ENCODE measurements at places on chromosomes 16 and 17.

DNA sequence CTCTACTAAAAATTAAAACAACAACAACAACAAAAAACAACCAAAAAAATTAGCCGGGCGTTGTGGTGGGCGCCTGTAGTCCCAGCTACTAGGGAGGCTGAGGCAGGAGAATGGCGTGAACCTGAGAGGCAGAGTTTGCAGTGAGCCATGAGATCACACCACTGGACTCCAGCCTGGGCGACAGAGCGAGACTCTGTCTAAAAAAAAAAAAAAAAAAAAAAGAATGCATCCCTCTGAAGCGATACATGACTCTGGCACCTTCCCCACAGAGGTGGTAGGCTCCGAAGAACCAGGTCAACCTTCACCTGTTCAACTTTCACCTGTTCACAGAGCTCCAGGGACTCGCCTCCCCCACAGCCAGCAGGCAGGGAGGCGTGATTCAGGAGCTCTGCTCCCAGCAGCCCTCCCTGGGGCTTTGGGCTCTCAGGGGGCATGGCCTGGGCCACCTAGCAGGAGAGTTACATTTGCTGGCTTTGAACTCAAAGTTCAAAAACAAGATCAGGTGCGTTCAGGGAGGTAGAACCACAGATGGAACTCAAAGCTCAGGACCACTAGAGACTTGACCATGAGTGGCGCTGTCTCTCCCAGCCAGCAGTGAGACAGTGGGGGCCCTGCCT lies 5.6 kb downstream of the VAC14 start:
- DNase-seq, result no peak

- no peak for DNase-seq
These were observed 1748.9 kb downstream of the TP53TG3F start for GRCh38 chr16:35208001-35208935.

DNA sequence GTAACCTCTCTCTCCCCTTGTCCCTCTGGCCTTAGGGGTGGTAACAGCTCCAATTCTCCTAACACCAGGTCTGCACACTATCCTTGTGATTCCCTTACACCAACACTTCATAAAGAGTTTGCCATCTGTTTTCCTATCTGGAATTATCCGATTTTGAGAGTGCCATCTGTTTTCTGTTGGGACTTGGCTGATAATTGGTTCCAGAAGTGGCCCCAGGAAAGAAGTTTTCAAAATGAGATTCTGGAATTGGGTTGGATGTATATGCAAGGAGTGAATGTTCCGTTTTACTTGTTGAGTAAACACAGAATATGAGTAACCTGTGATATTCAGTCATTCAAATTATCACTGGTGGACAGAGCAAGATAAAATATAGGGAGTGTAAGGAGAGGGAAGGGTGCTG lies 134.1 kb upstream of the HS3ST3A1 start:
- DNase-seq, result no peak

DNA sequence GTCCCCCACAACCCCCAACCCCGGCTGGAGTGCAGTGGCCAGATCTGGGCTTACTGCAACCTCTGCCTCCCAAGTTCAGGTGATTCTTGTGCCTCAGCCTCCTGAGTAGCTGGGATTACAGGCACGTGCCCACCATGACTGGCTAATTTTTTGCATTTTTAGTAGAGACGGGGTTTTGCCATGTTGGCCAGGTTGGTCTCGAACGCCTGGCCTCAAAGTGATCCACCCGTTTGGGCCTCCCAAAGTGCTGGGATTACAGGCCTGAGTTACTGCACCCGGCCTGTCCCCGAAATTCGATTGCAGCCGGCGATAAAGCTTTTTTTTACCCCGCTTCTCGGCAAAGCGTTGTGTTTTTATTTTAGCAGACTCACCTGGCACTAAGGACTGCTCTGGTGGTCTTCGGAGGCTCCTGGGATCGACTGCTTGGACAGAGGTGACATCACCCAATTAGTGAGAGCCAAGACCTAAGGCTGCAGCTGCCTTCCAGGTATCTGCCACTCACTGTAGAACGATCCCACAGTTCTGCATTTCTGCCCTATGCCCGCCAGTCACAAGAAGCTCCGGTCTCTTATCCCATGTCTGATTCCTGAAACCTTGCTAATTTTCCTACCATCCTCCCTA lies 82.2 kb upstream of the ARL4D start:
- no peak for DNase-seq

- DNase-seq, result no peak
These were observed 52.2 kb downstream of the SDK2 start for GRCh38 chr17:73592079-73592415.

GRCh38 chr16:66271074-66272060 lies 95.1 kb upstream of the CDH5 start:
- DNase-seq, result no peak

- DNase-seq, result peak; percentile 74
These were observed 59.8 kb upstream of the ARL4D start for GRCh38 chr17:43338886-43339516.

- no peak for DNase-seq
These were observed 13.5 kb downstream of the NPRL3 start for GRCh38 chr16:125011-125410.

DNA sequence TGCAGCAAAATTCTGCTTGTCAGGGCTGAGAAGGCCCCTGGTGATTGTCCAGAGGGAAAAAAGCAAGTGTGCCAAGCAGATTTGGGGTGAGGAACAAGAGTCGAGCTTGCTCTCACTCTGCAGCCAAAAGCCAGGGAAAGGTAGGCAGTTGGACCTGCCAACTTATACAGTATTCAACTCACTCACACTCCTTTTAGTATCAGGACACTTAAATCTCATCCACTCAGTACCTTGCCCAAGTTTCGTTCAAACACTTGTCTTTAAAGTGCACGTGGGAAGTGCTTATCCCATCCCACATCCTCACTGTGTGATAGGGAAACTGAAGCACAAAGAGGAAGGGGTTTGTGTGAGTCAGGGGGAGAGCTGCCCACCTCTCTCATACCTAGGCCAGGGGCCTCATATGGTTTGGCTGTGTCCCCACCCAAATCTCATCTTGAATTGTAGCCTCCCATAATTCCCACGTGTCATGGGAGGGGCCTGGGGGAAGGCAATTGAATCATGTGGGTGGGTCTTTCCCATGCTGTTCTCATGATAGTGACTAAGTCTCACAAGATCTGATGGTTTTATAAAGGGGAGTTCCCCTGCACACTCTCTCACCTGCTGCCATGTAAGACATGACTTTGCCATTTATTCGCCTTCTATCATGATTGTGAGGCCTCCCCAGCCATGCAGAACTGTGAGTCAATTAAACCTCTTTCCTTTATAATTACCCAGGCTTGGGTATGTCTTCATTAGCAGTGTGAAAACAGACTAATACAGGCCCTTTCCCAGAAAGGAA lies 25.6 kb upstream of the CES5A start:
- DNase-seq, result no peak

- no peak for DNase-seq
These were observed 124.3 kb downstream of the MAP2K6 start for GRCh38 chr17:69538795-69539194.

- DNase-seq, result no peak
These were observed 38.2 kb downstream of the MARF1 start for GRCh38 chr16:15604460-15605440.

DNA sequence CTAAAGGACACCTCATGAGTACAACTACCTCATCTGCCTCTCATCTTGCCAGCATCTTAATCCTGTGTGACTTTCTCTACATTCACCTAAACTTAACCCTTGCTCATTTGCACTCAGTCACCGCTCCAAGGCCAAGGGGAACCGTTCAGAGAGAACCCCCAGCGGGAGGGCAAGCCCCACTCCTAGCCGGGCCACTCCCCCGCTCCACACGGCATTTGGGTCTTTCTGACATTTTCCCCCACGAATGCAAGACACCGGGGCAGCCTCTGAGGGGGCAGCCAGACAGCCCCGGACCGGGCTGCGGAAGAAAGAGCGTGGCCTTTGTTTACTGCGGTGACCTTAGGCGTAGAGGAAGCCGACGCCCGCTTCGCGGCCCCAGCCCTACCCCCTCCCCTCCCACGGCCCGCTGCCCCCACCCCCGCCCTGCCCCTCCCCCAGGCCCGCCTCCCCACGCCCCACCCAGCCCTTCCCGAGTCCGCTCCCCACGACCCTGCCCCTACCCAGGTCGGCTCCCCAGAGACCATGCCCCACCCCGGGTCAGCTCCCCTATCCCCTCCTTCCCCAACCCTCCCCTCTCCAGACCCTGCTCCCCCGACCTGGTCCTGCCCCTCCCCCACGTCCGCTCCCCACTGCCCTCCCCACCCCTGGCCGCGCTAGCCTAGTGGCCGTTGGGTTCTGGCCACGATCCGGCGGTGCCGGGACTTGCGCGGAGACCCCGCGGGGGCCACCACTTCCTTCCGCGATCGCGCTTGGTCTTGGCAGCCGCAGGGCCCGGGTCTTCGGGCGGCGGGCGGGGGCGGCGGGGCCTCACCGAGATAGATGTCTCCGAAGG lies 789 bp downstream of the CSNK1D start:
- DNase-seq, result peak; percentile 56

DNA sequence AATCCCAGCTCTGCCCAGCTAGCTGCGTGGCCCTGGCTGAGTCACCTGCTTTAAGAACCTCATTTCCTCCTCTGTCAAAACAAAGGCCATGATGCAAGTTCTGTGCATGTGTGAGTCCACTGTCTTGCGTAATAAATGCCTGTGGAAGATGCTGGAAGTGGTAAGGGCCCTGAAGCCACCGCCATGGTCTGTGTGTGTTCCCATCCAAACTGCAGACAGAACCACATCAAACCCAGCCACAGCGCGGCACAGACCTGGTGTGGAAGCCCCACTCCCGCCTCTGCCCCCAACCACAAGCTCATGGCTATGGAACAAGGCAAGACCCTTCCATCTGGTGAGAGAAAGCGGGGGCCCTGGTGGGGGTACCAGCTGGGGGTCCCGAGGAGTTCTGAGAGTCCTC lies 26.0 kb downstream of the NECAB2 start:
- no peak for DNase-seq

DNA sequence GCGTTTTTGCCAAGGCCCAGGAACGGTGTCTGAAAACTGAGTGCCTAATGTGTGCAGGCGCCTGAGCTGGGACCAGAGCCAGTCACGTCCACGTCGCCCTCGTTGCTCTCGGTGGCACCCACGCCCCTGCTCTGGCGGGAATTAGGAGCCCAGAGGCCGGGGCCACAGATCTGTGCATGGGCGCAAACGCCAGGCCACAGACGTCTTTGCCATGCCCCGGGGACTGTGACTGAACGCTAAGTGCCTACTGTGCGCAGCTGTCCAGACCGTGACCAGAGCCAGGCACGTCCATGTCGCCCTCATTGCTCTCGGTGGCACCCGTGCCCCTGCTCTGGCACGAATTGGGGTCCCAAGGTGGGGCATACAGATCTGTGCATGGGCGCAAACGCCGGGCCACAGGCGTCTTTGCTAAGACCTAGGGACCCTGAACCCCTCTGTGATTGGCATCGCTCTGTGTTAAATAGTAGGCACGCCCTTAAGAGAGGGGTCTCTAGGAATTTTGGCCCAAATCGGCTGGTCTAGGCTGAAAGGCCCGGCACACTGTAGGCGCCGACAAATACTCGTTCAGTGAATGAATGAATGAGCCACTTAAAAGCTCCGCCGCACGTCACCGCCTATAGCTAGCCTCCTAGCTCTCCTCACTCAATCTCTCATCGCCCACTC lies 827 bp upstream of the UBALD1 start:
- no peak for DNase-seq

DNA sequence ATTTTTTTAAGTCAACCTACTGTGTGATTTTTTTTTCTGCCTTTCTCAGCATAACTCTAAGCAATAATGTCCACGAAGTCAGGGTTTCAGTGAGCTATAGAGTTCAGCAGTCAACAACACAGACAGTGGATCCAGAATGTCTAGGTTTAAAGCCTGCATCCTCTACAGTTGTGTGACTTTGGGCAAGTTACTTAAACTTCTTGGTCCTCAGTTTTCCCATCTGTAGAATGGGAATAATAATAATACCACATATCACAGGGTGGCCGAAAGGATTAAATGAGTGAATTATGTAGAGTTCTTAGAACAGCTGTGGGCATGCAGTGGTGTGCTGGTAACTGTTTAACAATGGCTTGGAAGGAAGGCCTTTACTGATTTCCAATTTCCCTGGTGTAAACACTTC lies 38.8 kb upstream of the MEAK7 start:
- no peak for DNase-seq

- DNase-seq, result no peak
These were observed 54.8 kb downstream of the CDH13 start for GRCh38 chr16:82681592-82681991.

DNA sequence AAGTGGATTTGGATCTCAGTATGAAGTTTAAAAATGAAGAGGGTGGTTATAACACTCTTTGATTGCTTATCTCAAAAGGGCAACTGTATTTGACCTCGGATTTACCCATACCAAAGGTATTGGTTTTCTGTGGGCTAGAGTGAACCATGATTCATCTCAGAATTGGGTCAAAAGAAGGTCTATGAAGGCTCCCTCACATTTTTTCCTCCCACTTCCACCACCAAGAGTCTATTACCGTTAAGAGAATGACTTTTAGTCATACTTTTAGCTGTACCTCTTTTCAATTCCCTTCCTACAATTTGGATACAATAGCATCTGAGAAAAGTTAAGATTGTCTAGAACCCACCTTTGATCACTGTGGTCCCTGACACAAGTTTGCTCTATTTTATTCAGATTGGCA lies 280.9 kb downstream of the RBFOX1 start:
- no peak for DNase-seq

DNA sequence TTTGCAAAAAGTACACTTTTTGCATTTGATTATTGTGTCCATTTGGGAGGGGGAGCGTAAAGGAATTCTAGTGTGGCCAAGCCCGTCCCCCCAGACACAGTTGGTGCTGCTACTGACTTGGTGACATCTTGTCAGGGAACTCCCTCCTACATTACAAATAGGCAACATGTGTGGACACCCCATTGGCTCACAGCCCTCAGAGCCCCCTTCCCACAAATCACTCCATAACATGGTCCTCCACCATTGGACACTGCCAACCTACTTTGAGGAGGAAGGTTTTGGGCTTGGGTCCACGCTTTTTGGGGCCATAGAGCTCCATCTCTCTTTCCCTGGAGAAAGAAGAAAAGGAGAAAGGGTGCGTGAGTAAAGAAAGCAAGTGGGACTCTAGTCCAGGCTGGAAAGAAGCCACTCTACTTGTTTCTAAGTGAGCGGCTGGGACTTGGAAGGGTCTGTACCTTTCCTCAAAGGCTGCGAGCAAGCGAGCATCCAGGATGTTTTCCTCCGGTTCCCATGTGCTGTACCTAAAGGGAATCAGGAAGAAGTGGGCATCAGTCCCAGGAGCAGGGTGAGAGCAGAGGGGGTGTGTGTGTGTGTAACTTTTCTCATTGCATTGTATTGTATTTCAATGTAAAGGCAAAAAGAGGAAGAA lies 958 bp downstream of the CBX8 start:
- DNase-seq, result no peak

- no peak for DNase-seq
These were observed 46.4 kb downstream of the RAB11FIP4 start for GRCh38 chr17:31437720-31438400.

DNA sequence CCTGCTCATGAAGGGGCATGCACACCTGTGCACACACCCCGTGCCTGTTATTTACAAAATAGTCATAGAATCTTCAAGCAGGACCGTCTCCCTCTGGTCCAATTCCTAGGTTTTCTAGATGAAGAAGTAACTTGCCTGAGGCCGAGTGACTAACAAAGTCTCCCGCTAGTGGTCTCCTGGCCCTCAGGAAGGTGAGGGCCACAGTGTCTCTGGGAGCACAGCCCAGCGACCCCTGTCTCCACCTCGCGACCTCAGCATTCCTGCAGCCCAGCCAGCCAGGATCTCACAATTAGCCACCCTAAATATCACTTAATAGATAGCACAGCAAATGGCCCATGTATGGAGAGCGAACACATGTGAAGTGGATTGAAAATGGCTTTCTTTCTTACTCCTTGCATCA lies 30.5 kb upstream of the CACNG1 start:
- DNase-seq, result no peak

Measured in activated CD8-positive, alpha-beta memory T cell treated with anti-CD3 and anti-CD28 coated beads, Interleukin-2, amount 50 U/mL, for 4 hours (primary cell).